GM10248 (cell line): ENCODE measurements at places on chromosomes 1 and 21.

DNA sequence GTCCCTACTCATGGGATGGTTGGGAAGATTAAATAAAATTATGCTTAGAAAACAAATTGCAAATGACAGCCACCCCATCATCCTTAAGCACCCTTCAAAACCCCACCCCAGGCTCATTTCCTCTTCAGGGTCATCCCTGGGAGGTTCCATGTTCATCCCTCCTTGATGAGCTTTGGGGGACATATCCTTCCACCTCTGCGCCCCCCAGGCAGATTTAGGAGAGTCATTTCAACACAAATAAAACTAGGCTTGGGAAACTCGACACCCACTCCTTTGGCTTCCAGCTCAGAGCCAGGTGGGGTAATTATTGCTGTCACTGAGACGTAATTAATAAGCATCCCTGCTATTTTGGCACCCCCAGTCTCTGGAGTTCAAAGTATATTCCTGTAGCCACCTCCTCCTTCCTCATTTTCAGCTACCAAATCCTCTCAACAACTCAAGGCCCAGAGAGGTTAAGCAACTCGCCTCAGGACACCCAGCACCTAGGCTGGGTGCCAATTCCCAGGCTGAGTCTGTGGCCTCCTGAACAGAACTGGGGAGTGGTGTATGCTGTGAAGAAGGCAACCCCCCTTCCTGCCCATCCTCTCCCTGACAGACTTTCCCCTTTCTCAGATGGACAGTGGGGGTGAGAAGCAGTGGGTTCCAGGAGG, 595 bp downstream of the CRYBG2 start:
- DNase-seq = no peak

DNA sequence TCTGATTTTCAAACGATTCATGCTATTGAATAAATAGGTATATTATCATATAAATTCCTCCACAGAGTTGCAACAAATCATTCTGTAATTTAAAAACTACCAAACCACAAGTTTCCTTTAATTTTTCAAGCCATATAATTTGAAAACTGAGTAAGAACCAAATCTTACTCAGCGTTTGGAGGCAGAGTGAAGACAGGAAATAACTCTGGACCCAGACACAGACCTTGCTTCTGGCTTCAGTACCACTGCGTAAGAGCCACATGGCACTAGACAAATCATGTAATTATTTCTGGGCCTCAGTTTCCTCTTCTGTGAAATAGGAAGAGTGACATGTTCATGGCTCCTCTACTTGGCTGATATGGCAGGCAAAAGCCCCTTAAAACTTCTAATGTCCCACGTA, 82.4 kb downstream of the SMYD2 start:
- no peak for DNase-seq

GRCh38 chr1:3136532-3136931, 67.5 kb downstream of the PRDM16 start:
- DNase-seq = no peak

DNA sequence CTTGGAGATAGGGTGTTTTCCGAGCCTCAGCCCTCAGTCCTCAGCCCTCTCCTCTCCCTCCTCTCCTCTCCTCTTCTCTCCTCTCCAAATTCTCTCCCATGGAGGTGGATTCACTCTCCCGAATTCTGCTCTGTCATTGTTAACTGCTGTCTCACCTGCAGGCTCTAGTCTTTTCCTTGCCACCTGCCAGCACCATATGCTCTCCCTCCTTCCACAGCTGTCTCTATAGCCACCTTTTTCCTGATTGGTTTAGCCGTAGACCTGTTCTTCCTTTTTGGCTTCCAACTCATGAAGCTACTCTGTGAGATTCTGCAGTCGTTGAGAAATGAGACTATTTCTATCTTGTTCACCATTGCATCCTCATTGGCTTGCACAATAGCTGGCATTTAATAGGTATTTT, 19.7 kb downstream of the COG2 start:
- DNase-seq = no peak

DNA sequence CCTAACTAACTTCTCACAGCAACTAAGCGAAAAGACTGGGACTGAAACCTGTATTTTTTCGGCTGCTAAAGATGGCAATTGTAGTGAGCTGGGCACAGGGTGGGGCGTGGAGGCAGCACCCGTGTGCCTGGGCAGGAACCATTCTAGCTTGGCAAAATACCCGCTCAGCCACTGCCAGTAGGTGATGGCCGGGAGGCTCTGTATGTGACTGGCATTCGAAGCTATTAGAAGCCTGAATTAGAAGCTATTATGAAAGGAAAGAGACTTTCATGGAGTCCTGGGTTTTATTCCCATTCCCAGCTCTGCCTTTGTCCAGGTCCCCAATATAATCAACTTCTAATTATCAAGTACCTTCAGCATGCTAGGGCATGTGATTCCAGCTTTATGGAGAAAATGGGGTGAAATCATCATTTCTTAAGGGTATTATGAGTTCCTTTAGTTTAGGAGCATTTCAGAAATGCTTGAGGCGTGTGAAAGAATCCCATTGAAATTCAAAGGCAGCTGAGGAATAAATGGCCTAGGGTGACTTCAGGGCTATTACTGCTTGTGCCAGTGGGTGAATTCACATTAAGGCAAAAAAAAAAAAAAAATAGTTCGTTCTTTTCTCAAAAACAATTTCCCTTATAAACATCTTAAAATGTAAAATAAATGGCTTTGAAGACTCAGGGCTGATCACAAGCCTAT, 125.6 kb downstream of the KCNN3 start:
- no peak for DNase-seq

- no peak for DNase-seq
Measured at GRCh38 chr1:234222561-234223280, 150.5 kb upstream of the COA6 start.

GRCh38 chr1:20992322-20993056, 184.2 kb downstream of the EIF4G3 start:
- peak; percentile 16 for DNase-seq

- no peak for DNase-seq
Measured at GRCh38 chr1:112927462-112927990, 28.5 kb downstream of the SLC16A1 start.

- DNase-seq = no peak
Measured at GRCh38 chr21:45093035-45093532, 18.7 kb downstream of the ADARB1 start.

- DNase-seq = no peak
Measured at GRCh38 chr1:162950187-162950586, 89.2 kb upstream of the CCDC190 start.

- DNase-seq = peak; percentile 83
Measured at GRCh38 chr1:38527373-38527966, 332.1 kb downstream of the RRAGC start.

- no peak for DNase-seq
Measured at GRCh38 chr1:17292299-17293160, 15.5 kb upstream of the PADI4 start.

DNA sequence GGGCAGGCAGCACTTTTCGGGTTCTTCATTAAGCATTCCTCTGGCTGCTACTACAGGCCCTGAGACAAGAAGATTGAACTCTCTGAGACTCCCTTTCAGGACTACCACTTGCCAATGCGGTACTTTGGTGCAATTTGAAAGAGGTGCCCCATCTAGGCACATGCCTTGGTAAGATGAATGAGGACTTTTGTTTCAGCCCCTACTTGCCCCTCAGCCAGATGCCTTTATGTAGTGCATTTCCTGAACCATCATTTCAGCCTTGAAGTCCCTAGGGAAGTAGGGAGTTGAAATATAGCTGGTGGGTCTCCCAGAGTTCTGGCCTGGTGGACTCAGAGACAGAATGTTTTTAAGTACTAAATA, 123.8 kb downstream of the PLXNA2 start:
- DNase-seq = no peak

DNA sequence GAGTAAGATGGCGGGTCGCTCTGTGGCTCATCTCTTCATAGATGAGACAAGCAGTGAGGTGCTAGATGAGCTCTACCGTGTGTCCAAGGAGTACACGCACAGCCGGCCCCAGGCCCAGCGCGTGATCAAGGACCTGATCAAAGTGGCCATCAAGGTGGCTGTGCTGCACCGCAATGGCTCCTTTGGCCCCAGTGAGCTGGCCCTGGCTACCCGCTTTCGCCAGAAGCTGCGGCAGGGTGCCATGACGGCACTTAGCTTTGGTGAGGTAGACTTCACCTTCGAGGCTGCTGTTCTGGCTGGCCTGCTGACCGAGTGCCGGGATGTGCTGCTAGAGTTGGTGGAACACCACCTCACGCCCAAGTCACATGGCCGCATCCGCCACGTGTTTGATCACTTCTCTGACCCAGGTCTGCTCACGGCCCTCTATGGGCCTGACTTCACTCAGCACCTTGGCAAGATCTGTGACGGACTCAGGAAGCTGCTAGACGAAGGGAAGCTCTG, 2.4 kb downstream of the TNFAIP8L2 start:
- no peak for DNase-seq

- DNase-seq = no peak
Measured at GRCh38 chr1:200454425-200454824, 44.6 kb upstream of the ZNF281 start.

GRCh38 chr1:117235863-117236465, 25.2 kb upstream of the VTCN1 start:
- no peak for DNase-seq

GRCh38 chr1:109241841-109242345, 7.4 kb upstream of the CELSR2 start:
- DNase-seq = no peak

- DNase-seq = no peak
Measured at GRCh38 chr1:209222826-209223225, 360.7 kb upstream of the CAMK1G start.

- peak; percentile 70 for DNase-seq
Measured at GRCh38 chr1:161258439-161259344, at the start of gene PCP4L1. Gene PCP4L1, plus strand, starts transcription at chr1:161258745. Its CDS starts 230 bp downstream, at chr1:161258975.

DNA sequence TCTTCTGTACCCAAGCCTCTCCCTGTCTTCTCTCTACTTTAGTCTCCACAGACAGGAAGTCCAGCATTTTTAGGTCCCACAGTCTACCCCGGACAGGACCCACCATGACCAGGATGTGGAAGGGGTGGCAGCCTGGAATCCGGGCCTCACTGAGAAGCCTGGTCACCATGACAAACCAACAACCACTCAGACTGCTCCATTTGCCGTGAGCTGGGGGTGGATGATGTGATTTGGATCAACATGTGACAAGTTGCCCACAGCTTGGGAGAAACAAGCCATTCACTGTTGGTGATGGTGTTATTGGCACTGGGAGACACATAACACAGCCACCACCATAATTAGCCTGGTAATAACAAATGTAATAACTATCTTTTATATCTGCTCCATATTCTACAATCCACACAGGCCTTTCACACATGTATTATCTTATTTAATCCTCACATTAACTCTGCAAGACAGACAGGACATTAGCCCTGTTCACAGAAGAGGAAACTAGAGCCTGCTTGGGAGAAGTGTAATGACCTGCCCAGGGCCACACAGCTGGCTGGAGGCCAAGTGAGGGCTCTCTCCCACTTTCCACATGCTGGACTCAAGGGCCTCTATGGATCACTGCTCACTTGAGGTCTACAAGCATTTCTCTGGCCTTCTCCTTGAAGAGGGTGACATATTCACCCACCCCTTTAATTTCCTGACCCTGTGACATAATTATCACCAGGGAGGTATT, 22.9 kb downstream of the MEF2D start:
- no peak for DNase-seq

DNA sequence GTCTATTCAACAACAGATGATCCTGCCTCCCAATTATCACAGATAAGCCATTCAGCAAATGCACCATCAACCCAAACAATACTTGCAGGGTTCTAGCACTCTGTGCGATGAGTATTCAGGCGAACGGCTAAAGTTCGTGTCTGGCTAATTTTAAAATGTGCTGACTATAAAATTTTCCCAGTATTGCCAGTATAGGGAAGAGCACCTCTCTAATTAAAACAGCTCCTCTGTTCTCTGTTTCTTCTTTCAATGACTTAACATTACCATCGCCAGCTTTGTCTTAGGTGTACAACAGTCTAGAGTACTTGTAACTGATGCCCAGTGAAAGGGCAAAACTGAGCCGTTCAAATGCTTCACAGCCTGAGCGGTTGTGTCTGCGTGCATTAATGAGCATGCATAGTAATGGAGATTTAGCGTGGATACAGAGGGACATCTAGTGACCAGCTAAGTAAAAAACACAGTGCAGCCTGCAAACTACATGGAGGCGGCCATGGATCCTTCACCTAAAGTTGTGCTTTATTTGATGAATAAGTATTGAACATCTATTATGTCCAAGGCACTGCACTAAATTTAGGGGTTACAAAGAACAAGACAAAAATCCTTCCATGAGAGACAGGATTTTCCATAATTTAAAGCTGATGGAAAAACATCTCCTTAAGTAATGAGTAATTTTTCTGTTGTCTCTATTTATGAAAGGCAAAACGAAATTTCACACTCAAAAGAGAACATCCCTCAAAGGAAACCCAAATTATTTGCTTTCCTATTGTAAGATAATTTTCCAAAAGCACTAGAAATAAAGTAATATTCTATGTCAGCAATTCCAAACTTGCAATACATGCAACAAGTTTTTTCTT, 120.0 kb downstream of the SETD4 start:
- peak; percentile 21 for DNase-seq

DNA sequence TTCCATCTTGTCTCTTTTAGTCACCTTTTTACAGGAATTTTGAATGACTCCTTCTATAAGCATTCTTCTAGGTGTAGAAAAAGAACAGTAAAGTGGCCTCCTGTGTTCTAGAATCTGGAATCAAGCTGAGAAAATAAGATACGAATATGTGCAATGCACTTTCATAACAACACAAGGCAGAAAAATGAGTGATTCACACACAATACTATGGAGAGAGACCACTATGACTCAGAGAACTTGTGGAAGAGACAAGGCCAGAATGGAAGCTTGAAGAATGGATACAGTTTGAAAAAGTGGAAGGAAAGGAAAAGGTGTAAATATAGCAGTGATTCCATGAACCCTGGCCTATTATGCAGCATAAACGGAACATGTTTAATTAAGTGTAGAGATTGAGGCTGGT, 57.1 kb upstream of the SAMSN1 start:
- DNase-seq = no peak

GRCh38 chr1:12173631-12174121, 6.9 kb downstream of the TNFRSF1B start:
- DNase-seq = peak; percentile 60

DNA sequence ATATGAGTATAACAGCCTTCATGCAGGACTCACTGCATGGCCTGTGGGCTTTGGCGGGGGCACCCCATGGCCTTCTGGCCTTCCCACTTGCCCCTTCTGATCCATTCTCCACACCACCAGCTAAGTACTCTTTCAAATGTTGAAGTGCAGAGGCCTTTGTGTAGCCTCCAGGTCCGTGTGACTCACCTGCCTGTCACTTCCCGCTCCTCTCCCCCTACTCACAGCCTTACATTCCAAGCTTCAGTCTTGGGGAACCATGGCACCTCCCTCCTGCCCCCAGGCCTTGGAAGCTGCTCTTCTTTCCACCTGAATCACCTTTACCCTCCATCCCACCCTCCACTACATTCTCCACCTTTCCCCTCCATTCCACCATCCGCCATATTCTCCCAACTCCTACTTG, 69.6 kb downstream of the PGM1 start:
- no peak for DNase-seq

- no peak for DNase-seq
Measured at GRCh38 chr1:94068999-94069918, 51.7 kb downstream of the ABCA4 start.

GRCh38 chr1:56654126-56654923, 9.2 kb downstream of the PRKAA2 start:
- no peak for DNase-seq
